Midbrain (tissue), 1 donor: ENCODE measurements at places on chromosomes 12 and 14.

DNA sequence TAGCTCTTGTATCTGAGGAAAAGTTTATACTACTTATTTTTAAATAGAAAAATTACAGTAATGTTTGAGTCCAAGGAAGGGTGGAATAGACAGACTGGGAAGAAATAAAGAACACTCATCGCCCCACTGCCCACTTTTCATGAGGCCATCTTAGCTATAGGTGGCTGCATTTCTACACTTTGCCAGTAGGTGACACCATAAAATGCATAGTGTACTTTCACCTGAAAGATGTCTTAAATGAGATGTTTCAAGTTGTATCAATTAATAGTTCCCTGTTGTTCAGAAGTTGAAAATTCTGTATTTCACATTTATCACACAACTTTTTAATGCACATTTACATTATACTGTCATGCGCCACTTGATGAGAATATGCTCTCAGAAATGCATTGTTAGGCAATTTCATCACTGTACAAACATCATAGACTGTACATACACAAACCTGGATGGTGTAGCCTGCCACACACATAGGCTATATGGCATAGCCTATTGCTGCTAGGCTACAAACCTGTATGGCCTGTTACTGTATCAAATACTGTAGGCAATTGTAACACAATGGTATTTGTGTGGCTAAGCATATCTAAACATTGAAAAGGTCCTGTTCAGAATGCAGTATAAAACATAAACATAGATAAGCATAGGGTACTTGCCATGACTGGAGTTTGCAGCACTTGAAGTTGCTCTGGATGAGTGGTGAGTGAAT, 27.6 kb downstream of the PMCH start:
- peak; percentile 5 for DNase-seq

DNA sequence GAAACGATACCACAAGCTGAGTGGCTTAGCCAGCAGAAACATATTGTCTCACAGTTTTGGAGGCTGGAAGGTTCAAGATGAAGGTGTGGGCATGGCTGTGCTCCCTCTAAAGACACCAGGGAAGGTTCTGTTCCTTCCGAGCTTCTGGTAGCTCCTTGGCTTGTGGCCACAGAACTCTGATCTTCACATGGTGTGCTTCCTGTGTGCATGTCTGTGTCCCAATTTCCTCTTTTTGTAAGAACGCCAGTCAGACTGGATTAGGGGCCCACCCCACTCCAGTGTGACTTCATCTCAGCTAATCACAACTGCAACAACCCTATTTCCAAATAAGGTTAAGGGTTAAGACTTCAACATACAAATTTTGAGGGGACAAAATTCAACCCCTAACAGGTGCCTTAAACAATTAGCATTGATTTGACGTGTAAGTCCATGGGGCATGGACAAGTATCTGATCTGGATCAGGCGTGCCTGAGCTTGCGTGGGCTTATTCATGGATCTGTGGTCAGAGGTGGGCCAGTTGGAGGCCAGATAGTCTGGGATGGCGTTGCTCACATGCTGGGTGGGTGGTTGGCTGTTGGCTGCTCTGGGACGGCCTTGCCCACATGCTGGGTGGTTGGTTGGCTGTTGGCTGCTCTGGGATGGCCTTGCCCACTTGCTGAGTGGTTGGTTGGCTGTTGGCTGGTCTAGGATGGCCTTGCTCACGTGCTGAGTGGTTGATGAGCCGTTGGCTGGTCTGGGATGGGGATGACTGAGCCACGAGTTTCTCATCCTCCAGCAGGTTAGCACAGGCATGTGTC, 88.5 kb downstream of the LGMN start:
- peak; percentile 22 for DNase-seq

- DNase-seq: peak; percentile 21
Observed at GRCh38 chr12:122063694-122064024, 14.9 kb upstream of the MLXIP start.

DNA sequence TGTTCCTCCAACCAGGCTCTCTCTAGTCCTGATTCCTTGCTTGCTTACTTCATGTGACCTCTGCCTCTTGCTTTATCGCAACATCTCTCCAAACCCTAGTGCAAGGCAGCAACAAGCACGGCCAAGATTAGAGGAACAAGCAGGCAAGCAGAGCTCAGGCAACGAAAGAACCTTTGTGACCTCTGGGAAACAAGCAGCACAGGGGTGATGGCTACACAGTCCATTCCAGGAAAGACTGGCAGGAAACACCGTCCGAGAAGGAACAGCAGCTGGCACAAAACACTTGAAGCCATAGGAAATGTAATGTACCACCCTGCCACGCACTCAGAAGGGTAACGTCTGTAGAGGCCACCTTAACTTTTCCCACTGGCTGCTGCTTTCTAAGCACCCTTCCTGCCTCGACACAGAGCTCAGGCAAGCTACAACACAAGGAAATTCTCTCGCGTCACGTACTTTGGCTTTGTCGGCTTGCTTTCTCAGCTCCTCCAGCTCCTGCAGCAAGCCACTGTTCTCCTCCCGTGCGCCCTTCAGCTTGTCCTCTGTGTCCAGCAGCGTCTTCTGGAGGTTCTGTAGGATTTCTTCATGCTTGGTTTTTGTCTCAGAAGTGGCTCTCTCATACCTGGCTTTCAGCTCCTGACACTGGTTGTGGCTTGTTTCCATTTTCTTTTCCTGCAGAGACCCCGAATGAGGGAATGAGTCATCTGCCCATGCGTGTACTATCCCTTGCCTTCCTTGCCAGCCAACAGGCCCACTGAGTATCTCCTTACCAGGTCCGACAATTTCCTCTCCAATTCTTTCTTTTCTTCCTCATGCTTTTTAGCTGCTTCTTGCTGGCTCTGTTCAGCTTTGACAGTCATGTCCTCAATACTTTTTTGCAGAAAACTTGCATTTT, 61.4 kb upstream of the VPS33A start:
- DNase-seq: no peak

DNA sequence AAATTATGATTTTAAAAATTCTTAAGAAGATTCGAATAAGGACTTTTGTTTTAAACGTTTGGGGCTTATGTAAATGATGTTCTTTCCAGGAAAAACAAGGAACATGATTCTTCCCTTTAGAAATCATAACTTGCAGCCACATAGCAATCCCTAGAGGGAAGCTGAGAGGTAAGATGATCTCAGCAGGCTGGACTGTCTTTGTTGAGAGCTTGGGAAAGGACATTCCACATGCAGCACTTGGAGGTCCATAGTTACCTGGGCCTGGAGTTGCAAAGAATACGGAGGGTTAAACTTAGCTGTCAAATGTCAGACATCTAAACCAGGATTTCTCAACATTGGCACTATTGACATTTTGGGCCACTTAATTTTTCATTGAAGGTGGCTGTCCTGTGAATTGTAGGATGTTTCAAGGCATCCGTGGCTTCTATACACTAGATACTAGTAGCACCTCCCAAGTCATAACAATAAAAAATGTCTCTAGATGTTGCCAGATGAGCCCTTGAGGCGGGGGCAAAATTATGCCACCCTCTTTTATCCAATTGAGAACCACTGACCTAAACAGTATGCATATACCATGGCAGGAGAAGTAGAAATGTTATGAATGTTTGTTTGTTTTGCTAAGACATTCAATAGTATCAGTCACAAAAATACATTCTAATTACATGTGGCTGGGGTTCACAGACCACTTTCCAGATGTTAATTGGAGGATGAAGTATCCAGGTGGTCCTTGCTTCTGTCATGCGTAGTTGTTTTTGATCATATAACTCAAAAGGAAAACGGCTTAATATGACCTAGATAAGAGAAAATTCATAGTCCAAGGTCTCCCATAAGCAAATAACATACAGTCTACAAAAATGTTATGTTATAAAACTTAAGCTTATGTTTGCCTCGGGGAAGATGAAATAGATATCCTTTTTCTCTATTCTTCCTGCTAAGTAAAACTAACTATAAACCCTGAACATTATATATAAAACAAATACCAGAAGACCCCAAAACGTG, 30.5 kb downstream of the TTC6 start:
- DNase-seq: no peak

DNA sequence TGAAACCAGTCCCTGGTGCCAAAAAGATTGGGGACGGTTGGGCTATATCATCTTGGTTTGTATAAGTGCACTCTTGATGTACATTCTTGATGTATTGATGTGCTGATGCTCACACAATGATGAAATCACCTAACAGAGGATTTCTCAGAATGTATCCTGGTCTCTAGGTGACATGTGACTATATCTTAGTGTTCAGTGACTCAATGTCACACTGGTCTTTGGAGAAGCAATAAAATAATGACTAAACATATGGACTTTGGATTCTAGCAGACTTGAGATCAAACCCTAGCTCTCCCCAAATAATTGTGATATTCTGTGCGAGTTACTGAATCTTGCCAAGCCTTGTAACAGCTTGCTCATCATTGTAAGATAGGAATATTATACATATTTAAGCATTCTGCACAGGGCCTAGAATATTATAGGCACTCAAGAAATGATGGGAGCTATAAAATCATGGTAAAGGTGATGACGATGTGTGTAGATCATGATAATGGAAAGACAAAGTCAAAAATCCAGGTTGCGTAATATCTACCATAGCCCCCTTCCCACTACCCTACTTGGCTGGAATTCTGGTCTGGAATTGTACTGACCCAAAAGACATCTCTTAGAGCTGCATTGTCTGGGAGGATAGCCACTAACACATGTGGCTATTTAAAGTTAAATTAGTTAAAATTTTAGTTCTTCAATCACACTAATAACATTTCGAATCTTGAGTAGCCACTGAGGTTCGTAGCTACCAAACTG, 117.6 kb upstream of the PWP1 start:
- DNase-seq: no peak

DNA sequence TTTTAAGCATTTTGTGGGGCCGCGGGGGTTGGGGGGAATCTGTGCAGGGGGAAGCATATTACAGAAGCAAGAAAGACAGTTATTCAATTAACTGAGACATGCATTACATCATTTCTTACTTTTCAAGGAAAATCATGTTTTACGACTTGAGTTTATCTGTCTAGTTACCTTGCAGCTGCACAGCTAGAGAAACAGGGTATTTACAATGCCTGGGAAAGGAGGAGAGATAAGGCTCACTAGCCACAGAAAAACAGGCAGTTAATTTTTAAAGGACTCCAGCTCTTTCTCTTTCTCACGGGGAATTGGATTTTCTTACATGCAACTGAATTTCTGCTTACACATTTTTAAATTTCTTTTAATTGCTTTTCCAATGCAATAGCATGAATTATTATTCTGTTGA, 22.2 kb downstream of the FCF1 start:
- DNase-seq: no peak

GRCh38 chr12:123269896-123270213, 1.8 kb downstream of the CDK2AP1 start:
- peak; percentile 57 for DNase-seq

GRCh38 chr12:95642583-95642982, 91.3 kb upstream of the USP44 start:
- DNase-seq: no peak

DNA sequence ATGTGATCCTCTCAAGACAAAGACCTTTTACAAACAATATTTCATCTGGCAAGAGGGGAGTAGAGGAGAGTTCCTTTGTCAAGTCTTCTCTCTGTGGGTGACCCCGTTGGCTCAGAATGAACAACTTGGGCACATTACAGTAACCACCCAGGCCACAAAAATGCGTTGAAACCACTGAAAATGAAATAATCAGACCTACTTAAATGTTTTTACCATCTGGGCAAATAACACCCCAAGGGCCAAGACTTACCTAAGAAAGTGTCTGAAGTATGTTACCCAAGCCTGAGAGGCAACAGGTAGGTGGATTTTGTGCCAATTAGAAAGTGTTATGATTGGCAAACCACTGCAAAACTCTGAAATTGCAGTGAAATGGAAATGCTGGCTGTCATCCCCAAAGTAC, 1.3 kb downstream of the TC2N start:
- no peak for DNase-seq

- DNase-seq: no peak
Observed at GRCh38 chr14:33566082-33566481, 384.8 kb downstream of the EGLN3 start.

- no peak for DNase-seq
Observed at GRCh38 chr12:65450625-65451024, 172.1 kb downstream of the MSRB3 start.

DNA sequence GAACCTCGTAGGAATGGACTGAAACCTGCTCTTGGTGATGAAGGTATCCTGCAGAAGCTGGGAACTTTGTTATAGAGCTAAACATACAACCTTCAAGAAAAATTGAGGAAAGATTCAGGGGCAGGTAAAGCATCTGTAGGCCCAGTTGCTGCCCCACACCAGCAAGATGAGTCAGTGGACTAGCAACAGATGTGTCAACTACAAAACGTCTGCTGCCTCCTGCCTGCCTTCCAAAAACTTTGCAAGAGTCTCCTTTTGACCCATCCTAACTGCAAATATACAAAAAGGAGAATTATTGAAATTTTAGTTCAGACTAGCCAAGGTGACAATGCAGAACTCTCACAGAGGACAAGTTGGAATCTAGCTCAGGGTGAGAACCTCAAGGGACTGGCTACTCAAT, 60.9 kb upstream of the TMTC1 start:
- DNase-seq: no peak

DNA sequence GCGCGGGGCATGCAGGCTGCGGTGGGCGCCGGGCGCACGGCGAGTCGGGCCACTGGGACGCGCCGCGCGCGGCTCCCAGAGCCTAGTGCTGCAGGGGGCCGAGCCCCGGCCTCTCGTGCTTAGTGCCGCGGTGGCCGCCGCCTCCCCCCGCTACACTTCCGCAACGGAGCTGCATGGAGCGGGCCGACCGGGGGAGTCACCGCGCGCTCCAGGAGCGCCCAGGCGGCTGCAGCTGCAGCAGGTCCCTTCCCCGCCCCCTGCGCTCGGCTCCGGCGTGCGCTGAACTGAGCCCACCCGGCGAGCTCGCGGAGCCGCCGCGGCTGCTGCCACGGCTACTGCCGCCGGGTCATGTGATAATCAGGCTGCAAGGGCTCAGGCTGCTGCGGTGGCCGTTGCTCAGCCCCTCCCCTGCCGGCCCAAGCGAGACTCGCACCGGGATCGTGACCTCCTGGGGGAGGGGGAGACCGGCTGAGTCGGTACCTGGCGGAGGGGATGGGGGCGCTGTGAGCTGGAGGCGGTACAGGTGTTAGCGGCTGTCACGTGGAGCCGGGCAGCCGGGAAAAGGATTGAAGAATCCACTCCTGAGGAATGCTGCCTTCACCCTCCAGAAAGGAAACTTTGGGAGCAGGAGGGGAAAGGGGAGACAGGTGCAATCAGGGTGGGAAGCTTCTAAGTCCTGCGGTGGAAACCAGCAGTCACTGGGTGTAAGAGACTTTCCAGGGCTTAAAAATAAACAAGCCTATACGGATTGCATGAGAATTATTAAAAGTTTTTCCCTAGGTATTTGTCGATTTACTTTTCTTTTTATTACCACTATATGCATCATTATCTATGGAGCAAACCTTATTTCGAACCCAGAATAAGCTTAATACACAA, at the start of gene PPM1H:
PPM1H (minus strand) TSS at position 352 of the 876 bp plus-strand sequence. CDS start 414 bp downstream, outside the sequence.
- peak; percentile 82 for DNase-seq
